COR-L47 (cell line): ENCODE measurements at places on chromosomes 6 and 20.

- no peak for DNase-seq
Observed at GRCh38 chr6:11277275-11278206, 45.1 kb upstream of the NEDD9 start.

DNA sequence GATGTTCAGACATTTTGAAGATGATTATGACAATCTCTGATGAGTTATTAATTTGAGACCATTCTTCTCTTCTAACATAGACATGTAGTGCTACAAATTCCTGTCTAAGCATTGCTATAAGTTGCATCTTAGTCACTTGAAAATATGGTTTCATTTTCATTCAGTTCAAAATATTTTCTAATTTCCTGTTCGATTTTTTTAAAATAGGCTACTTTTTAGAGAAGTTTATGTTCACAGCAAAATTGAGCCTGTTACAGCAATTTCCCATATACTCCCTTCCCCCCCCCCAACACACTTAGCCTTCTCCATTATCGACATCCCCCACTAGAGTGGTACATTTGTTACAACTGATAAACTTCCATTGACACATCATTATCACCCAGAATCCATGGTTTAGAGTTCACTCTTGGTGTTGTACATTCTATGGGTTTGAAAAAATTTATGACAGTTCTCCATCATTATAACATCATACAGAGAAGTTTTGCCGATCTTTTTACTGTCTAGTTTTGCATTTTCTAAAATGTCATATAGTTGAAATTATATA is 31.2 kb downstream of the PLAGL1 start:
- DNase-seq, result no peak

DNA sequence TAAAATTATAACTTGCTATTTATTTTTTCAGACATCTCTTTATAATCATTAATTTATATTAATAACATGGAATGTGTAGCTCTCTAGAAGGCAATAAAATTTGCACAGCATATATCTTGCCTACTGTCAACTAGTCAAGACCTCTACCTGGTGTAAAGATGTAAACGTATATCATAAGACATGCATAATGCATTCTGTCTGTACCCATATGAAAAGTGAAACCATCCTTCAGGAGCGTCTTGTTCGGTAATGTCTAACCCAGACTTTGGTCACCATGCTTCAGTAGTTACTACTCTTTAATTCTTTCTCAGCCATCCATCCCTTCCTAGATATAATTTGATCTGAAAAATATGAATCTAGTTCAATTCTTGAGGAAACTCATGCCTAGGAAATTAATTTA is 21.0 kb downstream of the CEP43 start:
- no peak for DNase-seq

- no peak for DNase-seq
Observed at GRCh38 chr6:89970072-89970471, 75.8 kb downstream of the GJA10 start.

- no peak for DNase-seq
Observed at GRCh38 chr20:49813305-49813974, 812 bp downstream of the SLC9A8 start.

- DNase-seq, result no peak
Observed at GRCh38 chr20:9699181-9699580, 139.7 kb downstream of the PAK5 start.

DNA sequence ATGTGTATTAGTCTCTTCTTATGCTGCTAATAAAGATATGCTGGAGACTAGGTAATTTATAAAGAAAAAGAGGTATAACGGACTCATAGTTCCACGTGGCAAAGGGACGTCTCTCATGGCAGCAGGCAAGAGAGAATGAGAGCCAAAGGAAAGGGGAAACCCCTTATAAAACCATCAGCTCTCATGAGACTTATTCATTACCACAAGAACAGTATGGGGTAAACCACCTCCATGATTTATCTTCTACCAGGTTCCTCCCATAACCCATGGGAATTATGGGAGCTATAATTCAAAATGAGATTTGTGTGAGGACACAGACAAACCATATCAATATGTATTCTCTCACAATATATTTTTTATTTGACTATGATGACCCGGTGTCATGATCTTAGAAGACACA is 109.1 kb downstream of the UTRN start:
- no peak for DNase-seq
